ENCODE measurements at places on chromosomes 12 and 14.

- DNase-seq = no peak
Measured at GRCh38 chr14:71346685-71347084, 439.4 kb downstream of the PCNX1 start.

DNA sequence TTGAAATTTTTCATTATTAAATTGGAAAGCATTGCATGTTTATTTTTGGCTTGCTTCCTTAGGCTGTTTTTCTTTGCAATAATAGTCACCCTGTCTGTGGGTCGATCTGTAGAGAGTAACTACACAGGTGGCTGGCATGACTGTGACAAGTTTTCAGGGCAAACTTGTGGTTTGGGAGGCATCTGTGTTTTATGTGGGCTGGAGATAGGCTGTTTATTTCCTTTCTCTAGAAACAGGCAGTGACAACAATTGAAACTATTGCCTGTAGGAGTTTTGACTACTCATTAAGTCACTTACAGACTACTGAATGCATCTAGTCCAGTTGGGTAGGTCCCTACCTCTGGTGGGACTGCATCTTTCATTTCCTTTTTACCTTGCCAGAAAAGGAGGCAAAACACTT is 155.6 kb downstream of the DYRK2 start:
- DNase-seq = no peak

GRCh38 chr12:47135578-47135977 is 55.8 kb upstream of the AMIGO2 start:
- DNase-seq = no peak

DNA sequence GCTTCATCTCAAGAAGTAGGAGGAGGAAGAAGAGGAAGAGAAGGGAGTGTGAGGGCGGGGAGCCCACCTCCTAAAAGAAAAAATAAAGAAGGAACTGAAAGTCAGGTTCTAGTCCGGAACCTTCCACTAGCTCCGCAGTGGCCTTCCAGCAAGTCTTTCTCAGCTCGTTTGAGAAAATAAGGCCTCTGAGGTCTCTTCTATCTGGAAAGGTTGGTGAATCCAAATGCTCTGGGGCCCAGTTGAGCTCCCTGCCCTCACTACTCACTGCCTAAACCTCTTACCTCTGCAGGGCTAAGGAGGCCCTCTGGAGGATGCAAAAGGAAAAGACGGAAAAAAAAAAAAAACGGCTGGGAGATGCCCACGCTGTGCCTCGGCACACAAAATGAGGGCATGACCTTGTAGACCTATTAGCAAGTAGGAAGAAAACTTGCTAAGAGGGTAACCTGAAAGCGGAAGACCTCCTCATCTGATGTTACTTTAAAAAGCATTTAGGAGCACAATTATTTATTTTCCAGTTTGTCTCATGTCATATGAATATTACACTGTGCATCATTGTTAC is 35.9 kb downstream of the FBLN5 start:
- peak; percentile 56 for DNase-seq

DNA sequence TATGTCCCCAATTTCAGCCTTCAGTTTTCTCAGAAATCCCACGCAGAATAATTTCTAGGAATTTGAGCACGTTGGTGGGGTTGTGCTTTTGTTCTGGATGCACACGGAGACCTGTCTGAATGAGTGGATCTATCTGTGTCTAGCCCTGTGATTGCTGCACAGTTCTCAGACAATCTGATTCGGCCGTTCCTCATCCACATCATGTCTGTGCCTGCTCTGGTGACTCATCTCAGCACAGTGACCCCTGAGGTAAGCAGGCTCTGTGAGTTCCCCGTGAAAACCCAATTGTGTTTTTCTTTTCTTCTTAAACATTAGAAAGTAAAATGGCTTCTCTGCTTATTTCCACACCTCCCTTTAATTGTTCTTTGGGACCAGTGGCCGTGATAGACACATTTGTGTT is 20.2 kb downstream of the UBE3B start:
- peak; percentile 38 for DNase-seq

DNA sequence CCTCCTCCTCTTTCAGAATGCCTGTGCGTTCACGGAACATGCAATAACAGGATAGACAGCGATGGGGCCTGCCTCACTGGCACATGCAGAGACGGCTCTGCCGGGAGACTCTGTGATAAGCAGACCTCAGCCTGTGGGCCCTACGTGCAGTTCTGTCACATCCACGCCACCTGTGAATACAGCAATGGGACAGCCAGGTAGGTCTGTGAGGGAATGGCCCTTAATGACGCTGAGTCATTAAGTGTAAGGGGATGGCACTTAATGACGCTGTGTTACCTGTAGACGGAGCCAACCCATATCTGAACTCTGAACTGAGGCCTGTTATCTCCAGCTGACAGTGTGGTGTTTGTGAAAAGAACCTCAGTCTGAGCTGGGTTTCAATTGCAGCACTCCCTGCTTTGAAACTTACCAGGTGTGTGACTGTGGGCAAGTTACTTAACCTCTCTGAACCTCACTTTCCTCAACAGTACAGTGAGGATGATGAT is 86.9 kb downstream of the STAB2 start:
- DNase-seq = no peak

DNA sequence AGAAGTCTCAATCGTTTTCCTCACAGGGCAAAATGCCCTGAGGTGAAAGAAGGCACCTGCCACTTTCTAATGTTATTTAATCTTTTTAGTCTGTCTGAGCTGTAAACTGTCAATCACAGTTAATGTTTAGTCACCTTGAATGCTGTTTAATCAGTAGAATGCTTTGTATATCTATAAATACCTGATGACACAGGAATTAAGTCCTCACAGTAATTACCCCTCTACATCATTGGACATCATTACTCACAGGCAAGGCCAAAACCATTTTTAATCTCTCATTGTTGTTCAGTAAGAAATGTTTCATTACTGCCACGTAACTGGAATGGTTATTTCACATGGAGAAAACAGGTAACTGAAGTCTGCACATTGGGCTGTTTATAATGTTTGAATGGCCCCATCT is 178.8 kb downstream of the EXOC5 start:
- no peak for DNase-seq

GRCh38 chr14:44620121-44621019 is 113.3 kb upstream of the FSCB start:
- DNase-seq = no peak

DNA sequence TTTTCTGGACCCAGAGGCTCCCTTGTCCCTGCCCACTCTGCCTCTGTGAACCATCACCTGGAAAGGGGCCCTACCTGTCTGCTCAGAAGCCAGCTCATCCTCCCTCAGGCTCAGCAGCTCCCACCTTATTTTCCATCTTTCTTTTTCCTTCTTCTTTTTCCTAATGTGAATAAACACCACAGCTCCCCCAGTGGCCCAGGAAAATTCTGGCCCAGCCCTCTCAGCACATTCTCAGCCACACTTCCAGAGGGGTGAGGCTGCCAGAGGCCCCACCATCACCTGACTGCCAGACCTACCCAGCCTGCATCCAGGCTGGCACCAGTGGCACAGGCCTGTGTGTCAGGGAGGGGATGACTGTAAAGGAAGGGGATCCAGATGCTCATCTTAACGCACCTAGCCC is 23.0 kb downstream of the ZFHX2 start:
- DNase-seq = no peak

GRCh38 chr12:32272465-32272864 is 126.9 kb upstream of the FGD4 start:
- DNase-seq = no peak

DNA sequence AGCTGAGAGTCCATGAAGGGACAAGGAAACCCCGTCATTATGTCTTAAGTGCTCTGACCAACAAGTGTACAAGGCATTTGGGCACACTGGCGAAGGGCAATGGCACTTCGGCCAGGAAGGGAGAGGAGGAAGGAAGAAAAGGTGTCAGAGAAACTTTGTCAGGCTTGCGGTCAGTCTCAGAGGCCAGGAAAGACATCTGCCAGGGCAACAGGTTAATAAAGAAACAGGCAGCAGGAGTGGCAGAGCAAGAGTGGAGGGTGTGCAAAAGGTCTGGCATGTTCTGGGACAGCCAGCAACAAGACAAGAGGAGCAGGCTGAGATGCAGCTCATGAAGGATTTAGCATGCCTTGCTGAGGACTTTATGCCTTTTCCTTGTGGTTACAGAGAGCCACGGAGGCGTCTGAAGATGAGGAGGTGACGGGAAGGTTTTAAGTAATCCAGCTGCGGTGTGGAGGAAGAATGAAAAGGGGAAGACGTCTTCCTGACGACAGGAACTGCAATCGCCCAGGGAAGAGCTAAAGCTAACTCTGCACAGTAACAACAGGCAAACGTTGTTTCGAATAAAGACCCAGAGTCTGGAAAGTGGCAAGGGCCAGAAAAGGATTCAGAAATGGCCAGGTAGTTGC is 13.1 kb downstream of the APPL2 start:
- DNase-seq = no peak

DNA sequence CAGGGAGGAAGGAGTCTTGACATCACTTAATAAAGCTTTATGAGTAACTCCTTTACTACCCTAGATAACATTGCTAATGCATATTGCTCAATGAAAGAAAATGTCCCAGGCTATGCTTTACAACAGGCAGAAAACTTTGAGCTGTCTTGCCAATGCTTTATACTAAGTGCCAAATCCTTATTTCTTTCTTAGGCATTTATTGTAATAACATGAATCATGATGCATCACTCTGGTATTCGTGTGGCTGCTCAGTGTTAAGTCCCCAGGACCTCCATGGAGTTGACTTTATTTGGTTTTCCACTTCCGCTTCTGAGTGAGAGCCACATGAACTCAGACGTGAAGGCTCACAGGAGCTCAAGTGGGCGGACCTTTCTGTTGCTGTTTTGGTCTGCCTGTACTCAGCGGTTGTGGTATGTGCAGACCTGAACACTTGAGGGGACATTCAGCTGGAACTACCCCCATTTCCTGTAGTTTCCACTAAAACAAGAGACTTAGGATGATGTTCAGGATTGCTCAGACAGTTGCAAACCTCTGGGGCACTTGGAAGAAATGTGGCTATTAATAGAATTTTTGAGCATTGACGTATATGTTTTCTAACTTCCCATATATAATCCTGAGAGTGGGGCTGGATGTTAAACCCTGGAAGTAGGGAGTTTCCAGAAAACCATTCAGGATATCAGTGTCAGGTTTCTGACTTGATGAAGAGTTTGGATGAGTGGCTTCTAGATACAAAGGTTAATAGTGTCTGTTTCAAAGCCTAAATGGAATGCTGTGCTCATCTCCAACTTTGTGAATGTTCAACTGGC is 258.6 kb downstream of the MSRB3 start:
- DNase-seq = peak; percentile 100

- no peak for DNase-seq
Measured at GRCh38 chr14:84074626-84075025, 1455.3 kb upstream of the FLRT2 start.

DNA sequence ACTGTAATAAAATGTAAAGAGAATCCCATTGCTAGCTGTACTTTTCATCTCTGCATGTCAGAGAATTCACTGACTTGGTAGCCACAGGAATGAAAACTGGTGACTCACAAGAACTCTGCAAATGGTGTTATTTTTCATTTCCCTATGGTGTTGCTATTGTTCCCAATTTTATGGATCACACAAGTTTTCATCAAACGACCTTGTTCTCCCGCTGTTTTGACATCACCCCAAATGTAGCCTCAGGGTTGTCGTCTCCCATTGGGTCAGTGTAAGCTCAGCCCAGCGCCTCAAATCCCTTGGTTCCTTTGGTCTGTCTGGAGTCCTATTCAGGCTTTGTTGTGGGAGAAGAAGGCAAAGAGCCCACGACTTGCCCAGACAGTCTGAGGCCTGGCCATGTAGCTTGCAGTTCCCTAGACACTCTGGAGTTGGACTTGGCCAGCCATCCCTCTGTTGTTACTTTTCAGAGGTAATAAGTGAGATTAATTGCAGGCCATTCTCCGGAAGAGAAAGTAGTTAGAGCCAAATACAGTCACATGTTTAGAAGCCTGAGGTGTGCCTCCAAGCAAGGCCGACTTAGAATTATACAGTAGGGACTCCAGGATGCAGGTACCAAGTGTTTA is 159.2 kb downstream of the TGFB3 start:
- DNase-seq = peak; percentile 79

GRCh38 chr14:72714094-72714493 is 179.8 kb downstream of the DPF3 start:
- DNase-seq = no peak

DNA sequence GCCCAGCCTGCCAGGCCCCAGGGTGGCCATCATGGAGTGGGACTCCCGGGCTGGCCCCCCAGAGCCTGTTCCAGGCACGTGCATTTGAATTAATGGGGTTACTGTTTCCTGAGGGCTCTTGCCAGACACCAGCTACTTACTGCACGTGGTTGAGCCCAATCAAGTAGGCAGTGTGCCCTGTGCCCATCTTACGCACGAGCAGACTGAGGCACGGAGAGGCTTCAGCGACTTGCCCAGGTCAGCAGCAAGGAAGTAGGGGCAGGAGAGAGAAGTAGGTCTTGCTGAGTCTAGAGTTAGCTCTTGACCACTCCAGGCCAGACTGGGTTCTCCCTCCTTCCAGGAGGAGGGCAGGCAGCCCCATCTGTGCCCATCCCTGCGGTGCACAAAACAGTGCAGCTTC is 67.7 kb downstream of the DIO3 start:
- no peak for DNase-seq

- DNase-seq = peak; percentile 8
Measured at GRCh38 chr14:96040828-96041371, 1.7 kb downstream of the C14orf132 start.

DNA sequence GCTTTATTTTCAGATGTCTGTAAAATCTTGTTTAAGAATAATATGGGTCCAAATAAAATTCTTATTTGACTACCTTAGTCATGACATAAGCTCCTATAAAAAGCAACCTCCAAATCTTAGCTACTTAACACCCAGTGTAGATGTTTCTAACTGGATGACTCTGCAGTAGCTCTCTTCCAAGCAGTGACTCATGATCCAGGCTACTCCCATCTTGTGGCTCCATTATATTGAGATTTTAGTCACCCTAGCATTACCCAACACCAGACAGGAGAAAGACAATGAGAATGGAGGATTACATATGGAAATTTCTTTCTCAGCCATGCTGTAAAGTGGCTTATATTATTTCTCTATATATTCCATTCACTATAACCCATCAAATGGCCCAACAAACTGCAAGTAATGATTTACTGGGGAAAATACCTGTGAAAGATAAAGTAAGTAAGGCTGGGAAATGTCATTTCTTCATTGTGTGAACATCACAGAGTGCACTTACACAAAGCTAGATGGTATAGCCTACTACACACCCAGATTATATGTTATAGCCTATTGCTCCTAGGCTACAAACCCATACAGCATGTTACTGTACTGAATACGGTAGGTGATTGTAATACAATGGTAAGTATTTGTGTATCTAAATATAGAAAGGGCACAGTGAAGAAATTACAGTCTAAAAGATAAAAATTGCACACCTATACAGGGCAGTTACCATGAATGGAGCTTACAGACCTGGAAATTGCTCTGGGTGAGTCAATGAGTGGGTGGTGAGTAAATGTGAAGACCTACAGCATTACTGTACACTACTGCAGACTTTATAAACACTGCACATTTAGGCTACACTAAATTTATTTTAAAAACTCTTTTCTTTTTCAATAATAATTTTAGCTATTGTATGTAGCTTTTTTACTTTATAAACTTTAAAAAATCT is 163.2 kb downstream of the DYRK2 start:
- peak; percentile 93 for DNase-seq
